Right renal pelvis (tissue), 4 donors: ENCODE measurements at places on chromosomes 5 and 9. TPM values are rescaled to one million over a fixed set of nuclear protein-coding genes. Genes with fewer than 3 reads are reported as not detected.

PCSK1 gene
- polyA plus RNA-seq = 0.30 TPM

DMGDH gene
- polyA plus RNA-seq = 23.1 TPM

GFI1B gene
- 2.1 TPM for polyA plus RNA-seq

GABRA6 gene
- polyA plus RNA-seq = 0.09 TPM

BAAT gene
- 0.39 TPM for polyA plus RNA-seq

SMIM23 gene
- polyA plus RNA-seq = not detected

SPINK13 gene
- not detected for polyA plus RNA-seq

PDGFRB gene
- polyA plus RNA-seq = 143 TPM

PKD2L2 gene
- polyA plus RNA-seq = 0.32 TPM

ARL14EPL gene
- polyA plus RNA-seq = not detected

MEF2C gene
- 40.8 TPM for polyA plus RNA-seq

CACNA1B gene
- 0.17 TPM for polyA plus RNA-seq

ISL1 gene
- not detected for polyA plus RNA-seq
